ENCODE measurements at places on chromosomes 4 and X.

DNA sequence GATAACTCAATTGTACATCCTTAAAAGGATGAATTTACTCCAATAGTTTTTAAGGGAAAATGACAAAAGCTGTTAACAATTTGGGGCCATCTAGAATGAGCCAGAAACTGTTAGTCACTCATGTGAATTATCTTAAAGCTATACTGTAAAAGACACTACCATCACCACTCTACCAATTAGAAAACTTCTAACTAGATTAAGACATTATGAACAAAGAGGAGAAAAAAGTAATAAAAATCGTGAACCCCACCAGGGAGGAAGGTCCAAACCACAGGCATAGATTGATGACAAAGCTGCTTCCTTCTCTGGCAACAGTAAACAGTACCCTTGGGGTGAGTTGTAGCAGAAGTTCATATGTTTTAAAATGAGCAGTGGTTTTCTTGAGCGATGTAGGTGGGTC lies 106.1 kb downstream of the PDGFC start:
- no peak for DNase-seq

DNA sequence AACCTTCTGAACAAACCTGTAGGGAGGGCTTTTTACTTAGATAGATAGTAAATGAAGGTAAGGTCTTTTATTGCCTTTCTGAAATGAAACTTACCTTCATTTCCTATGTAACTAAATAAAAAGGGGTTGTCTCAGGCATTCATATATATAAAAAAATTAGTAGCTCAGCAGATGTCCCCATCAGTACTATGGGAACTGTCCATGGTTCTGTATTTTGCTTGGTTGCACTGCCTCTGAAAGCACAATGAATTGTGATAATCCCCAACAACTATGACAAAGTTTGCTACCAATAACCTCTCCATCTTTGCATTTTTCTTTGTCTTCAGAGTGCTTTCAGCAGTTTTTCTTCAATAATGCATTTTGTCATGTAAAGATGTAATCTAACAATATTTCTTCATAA lies 222.4 kb downstream of the SLIT2 start:
- DNase-seq, result no peak

GRCh38 chrX:114006664-114007063 lies 577.2 kb upstream of the HTR2C start:
- DNase-seq, result no peak

DNA sequence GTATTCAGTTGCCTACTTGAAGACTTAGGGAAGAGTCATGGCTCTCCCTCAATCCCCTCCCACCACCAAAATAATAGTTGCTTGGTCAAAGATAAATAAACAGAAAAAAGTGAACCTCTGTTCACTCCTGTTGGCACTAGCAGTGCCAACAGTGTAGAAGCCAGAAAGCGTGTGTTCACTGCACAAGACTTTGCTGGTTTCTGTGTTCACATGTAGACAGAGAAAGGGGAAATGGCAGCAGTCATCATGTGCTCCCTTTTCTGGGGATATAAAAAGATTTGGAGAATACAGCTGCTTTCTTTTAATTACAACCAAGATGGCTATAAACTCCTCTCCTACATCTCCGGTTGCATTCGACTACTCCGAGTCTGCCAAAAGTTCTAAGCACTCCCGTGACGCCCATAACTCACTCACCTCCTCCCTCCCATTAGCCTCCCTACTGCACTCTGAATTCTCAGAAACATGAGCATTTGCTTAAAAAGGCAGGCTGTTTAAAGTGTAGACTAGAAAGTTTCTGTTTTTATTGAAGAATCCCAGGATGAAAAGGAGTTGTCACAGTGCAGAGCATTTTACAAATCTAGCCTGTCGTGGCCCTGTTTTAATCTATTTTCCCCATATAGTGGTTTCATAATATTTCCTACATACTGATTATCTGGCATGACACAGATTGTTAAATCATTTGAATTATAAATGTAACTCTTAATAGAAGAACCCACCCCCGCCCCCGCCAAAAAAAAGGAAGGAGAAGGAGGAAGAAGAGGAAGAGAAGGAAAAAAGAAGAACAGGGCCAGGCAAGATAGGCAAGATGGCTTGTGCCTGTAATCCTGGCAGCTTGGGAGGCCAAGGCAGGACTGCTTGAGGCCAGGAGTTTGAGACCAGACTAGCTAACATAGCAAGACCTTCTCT lies 16.7 kb downstream of the LGI2 start:
- DNase-seq, result no peak

DNA sequence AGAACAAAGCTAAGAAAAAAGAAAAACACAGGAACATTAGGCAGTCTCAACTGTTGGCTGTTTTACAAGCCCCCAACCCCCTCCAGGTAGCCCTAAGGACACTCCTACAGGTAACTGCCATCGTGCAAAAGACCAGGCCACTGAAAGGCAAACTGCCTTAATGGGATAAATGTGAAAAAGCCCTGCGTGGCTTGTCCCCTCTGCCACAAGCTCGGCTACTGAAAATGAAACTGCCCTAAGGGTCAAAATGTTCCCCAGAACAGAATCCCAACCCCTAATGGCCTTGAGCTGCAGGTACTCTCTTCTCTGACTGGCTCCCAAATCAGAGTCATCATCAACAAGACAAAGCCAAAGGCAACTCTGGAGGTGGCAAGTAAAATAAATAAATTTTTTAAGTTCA lies 84.8 kb downstream of the MSN start:
- no peak for DNase-seq

DNA sequence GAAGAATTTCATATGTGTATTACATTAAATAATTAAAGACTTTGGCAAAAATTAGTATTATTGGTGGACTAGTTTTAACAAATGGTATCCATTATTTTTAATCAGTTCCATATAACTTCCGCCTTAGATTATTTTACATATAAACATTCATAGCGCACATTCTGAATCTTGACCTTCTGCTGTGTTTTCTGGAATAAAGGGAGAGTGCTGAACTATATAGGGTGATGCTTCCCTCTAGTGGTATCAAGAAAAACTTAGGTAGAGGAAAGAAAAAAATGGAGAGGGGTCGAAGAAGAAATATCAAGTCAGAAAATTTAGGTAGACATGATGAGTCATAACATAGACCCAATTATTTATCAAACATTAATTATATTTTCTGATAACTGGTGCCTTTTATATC lies 155.6 kb upstream of the PACRGL start:
- DNase-seq, result no peak

DNA sequence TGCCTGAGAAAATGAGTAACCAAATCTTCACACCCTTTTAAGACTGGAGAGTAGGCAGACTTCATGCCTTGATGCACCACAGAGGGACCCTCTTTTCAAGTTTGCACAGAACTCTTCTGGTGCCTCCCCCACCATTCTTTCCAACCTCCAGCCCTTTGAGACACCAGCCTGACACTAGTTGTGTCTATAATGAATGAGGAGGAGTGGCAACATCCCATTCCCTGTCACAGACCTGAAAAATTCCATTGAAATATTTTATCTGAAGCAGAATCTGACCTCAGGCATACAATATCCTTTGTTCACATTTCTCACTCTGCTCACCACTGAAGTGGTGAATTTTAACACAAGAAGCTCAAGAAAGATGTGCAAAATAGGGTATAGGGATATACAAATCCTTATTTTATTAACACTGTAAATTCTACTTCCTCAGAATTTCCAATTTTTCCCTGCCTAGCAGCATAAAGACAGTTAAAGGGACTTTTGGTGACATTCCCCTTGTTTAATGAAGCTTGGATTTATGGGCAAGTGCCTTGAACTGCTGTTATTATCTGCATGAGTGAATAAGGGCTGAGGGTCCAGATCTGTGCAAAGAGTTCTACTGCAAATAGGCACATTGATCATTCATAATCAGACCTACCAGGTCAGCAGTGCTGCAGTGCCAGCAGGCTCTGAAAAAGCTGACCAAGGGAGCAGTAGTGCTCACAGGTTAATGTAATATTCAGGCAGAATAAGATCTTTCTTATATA lies 149.9 kb upstream of the PAQR3 start:
- DNase-seq, result no peak

DNA sequence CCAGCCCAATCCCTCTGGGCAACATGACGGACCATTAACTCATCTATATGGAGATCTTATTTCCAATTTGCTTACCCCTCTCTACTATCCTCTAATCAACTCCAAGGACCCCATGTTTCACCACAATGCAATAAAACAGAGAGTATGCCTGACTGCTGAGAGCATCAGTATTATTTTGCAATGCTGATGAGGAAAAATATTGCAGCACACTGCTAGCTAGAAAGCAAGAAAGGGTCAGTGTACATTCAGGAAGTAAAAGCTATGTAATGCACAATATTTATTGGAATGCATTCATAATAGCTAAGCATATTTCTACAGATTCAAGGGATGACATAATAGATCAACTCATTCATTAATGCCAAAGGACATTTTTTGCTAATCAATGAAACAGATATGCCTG lies 33.2 kb downstream of the ARAP2 start:
- DNase-seq, result no peak

DNA sequence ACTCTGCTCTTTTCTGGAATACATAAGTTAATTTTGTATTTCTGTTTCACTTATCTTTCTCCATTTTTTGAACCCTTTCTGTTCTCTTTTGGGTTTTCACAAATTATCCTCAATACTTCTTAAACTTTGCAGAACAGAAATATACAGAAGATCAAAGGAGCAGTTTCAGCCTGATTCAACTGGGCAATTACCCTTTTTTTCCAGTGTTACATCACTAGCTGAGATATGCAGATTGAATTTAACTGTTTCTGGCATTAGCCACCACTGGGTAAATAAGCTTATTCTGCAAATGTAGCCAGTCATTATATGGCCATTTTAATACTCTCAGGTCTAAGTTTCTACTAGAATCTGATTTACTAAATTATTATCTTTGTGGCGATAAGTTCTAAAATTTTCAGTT lies 66.9 kb upstream of the GRID2 start:
- no peak for DNase-seq

DNA sequence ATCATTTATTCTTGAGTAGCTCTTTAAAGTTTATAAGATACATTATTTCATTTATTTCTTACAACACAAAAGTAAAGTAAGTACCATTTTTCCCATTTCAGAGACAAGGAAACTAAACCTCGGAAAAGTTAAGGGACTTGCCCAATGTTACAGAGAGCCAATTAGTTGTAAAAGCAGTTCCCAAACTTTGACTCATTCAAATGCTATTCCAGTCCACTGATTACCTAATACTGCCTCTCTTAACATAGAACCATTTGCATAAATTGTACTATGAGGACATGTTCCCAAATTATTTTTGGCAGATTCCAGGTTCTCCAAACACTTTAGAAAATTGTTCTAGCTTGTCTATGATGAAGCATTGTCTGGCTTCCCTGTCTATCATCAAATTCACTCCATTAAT lies 45.6 kb upstream of the GRIA3 start:
- no peak for DNase-seq

- DNase-seq, result no peak
Observed at GRCh38 chrX:68114573-68115129, 318.6 kb downstream of the OPHN1 start.

DNA sequence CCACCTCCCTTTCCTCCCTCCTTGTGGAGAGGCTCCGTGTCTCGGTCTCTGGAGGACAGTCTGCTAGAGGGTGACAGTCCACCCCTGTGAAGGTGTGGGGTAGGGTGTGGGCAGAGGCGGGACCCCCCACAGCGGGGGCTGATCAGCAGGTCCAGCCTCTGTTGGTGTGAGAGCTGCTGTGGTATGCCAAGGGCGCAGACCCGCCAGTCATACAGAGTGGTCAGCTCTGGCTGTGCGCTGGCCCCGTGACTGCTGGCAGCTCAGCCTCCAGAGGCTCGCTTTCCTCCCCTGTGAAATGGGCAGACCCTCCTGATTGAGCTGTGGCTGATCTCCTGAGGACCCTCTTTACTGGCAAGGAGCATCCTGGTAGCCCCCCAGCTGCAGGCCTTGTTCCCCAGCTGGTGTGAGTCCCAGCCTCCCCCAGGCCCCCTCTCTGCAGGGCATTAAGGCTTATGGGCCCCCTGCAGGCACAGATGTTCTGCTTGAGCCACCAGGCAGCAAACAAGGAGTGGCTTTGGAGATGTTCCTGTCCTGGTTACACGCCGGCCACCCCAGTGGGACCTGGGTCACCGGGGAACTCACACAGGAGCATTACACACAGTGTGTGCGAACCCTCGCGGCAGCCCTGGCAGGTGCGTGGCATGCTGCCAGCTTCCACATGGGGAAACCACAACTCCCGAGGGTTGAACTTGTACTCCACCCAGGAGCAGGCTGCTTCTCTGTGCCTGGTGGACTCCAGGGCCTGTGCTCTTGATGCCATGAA lies 76.8 kb downstream of the PPP2R2C start:
- no peak for DNase-seq

DNA sequence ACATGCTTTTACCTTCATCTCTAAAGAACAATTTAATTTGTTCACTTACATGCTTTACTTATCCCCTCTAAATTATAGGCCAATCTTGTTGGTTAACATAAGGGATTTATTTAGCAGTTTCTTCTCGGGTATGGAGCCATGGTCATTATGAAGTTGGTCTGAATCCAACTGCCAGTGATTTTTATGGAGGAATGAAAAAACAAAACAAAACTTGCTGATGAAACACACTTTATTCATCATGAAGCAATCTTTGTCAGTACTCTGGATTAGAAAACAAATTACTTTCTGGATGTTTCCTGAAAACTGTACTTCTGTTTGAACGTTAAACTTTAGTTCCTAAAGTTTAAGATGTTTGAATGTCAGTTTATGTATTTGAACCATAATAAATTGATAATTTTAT lies 715.8 kb downstream of the KLHL13 start:
- DNase-seq, result no peak

- DNase-seq, result no peak
Observed at GRCh38 chr4:48710446-48711209, 69.5 kb downstream of the FRYL start.

DNA sequence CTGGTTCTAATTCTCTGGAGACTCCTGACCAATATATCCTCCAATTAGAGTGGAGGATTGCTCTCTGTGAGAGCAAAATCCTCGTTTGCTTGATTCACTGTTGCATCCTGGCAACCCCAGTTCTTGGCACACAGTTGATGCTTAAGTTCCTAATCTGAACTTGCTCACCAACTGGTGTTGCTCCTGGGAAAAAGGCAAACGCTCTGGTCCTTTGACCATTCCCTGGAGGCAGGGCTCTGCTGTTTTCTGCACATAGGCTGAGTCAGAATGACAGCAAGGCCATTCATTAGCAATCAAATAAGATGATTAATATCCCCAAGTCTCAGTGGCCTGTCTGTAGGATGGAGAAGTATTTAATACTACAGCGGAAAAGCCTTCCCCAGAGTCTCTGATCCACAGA lies 172.7 kb upstream of the TBC1D9 start:
- DNase-seq, result no peak

Measured in activated CD8-positive, alpha-beta memory T cell treated with anti-CD3 and anti-CD28 coated beads for 24 hours (primary cell).